ENCODE measurements at places on chromosomes 7 and 10. TPM values are rescaled to one million over a fixed set of nuclear protein-coding genes. Genes with fewer than 3 reads are reported as not detected.

DNA sequence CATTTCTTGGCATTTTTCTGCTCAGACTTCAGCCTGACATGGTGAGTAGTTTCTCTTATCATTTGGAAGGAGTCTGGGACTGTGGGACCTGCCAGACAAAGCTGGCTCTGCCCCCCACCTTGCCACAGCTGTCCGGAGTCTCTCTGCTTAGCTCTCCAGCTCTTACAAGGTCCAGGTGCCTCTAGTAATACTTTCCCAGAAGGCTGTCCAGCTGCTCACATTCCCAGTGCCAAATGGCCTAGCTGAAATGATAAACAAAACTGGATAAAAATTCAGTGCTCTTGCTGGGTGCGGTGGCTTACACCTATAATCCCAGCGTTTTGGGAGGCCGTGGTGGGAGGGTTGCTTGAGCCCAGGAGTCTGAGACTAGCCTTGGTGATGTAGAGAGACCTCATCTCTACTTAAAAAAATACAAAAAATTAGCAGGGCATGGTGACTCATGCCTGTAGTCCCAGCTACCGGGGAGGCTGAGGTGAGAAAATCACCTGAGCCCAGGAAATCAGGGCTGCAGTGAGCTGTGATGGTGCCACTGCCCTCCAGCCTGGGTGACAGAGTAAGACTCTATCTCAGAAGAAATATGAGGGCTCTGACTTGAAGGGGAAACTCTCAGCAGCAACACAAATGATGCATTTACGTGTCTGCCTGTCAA lies 86.8 kb downstream of the C10orf90 start:
- no peaks in the 10 kb centered on the region for H3K27me3 ChIP-seq
- H3K36me3 ChIP-seq: no peaks in the 10 kb centered on the region
- no peaks in the 10 kb centered on the region for H3K4me1 ChIP-seq

NYAP1 gene
- total RNA-seq: 0.38 TPM

- H3K4me3 ChIP-seq: peak overlapping the region; percentile 65
- H3K4me1 ChIP-seq: no peaks in the 10 kb centered on the region
- H3K36me3 ChIP-seq: no peaks in the 10 kb centered on the region
- peak; percentile 92 for DNase-seq
- H3K27me3 ChIP-seq: no peaks in the 10 kb centered on the region
Observed at GRCh38 chr10:110918269-110918642, 724 bp downstream of the BBIP1 start.

- no peaks in the 10 kb centered on the region for H3K36me3 ChIP-seq
- no peaks in the 10 kb centered on the region for H3K27me3 ChIP-seq
- peaks cover 5% of the 10 kb centered on the region for H3K4me1 ChIP-seq
- no peak for DNase-seq
Observed at GRCh38 chr10:77715088-77715487, 77.5 kb upstream of the KCNMA1 start.

DNA sequence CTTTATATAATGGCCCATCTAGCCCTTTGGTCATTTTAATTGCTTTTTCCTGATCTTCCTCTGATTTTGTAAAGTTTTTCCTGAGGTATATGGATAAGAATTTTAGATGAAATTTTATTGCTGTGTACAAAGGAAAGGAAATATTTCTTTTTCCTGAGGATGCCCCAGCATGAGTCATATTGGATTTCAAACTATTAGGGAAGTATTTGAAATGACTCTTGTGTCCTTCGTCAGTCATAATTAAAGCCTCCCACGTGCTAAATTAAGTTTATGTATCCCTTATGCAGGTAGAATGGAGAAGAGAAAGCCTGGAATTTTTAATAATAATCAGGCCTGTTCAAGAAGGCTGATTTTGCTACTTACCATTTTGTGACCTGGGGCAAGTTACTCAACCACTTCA lies 82.6 kb upstream of the GLI3 start:
- no peaks in the 10 kb centered on the region for H3K27me3 ChIP-seq
- DNase-seq: no peak
- no peaks in the 10 kb centered on the region for H3K36me3 ChIP-seq
- H3K4me3 ChIP-seq: no peak overlapping the region

- no peak overlapping the region for H3K27ac ChIP-seq
- no peaks in the 10 kb centered on the region for H3K4me1 ChIP-seq
- H3K4me3 ChIP-seq: peak overlapping the region; percentile 44
- H3K27me3 ChIP-seq: no peaks in the 10 kb centered on the region
Observed at GRCh38 chr7:39414224-39415035, 151.8 kb upstream of the YAE1 start.

GRCh38 chr10:33732161-33732680 lies 397.8 kb upstream of the NRP1 start:
- no peaks in the 10 kb centered on the region for H3K27me3 ChIP-seq
- no peak overlapping the region for H3K4me3 ChIP-seq
- H3K27ac ChIP-seq: no peak overlapping the region
- H3K36me3 ChIP-seq: no peaks in the 10 kb centered on the region

- H3K4me1 ChIP-seq: peaks cover 6% of the 10 kb centered on the region
- no peak overlapping the region for H3K27ac ChIP-seq
- H3K27me3 ChIP-seq: no peaks in the 10 kb centered on the region
- no peak overlapping the region for H3K4me3 ChIP-seq
- no peaks in the 10 kb centered on the region for H3K36me3 ChIP-seq
Observed at GRCh38 chr10:133316732-133317131, 8.0 kb downstream of the ZNF511 start.

- no peak overlapping the region for H3K27ac ChIP-seq
- H3K4me1 ChIP-seq: no peaks in the 10 kb centered on the region
- H3K36me3 ChIP-seq: no peaks in the 10 kb centered on the region
- H3K27me3 ChIP-seq: no peaks in the 10 kb centered on the region
- no peak for DNase-seq
Observed at GRCh38 chr7:27532314-27532713, 130.4 kb downstream of the HIBADH start.

DNA sequence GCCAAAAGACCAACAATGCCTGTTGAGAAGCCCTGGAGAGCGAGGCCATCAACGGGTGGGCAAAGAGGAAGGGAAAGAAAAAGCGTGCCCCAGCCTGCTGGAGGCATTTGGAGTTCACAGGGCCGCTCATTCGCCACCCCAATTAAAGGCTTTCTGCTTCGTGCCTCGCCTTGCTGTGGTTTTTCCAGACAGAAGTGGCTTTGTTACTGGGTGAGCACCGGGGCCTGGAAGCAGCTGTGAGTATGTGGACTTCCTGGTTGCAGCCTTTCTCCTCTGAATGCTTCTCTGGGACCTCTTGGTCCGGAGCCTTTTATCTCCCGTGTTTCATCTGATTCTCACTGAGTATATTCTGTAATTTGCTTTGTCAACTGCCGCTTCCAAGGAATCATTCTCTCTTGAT lies 118.1 kb upstream of the EGR2 start:
- no peaks in the 10 kb centered on the region for H3K4me1 ChIP-seq
- no peak overlapping the region for H3K4me3 ChIP-seq
- no peak for DNase-seq
- H3K27ac ChIP-seq: no peak overlapping the region

DNA sequence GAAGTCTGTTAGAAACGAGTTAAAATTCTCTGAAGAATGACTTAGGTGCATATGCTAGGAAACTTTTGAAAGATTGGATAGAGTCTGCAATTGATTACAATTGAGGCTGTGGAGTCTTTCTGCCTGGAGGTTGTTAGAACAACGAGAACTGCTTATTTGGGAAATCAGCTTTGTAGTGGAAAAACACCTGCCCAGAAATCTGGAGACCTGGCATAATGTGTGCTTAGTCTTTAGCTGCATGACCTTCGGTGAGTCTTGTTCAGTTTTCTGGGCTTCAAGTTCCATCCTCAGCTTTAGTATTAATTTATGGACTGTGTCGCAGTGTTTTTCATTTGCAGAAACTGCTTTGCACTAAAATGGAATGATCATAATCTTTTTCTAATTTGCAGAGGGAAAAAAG lies 31.7 kb downstream of the CCNY start:
- H3K27ac ChIP-seq: no peak overlapping the region
- no peaks in the 10 kb centered on the region for H3K27me3 ChIP-seq
- DNase-seq: no peak
- no peaks in the 10 kb centered on the region for H3K4me1 ChIP-seq
- no peak overlapping the region for H3K4me3 ChIP-seq
- no peaks in the 10 kb centered on the region for H3K36me3 ChIP-seq

AHCYL2 gene
- 37.1 TPM for total RNA-seq

DNA sequence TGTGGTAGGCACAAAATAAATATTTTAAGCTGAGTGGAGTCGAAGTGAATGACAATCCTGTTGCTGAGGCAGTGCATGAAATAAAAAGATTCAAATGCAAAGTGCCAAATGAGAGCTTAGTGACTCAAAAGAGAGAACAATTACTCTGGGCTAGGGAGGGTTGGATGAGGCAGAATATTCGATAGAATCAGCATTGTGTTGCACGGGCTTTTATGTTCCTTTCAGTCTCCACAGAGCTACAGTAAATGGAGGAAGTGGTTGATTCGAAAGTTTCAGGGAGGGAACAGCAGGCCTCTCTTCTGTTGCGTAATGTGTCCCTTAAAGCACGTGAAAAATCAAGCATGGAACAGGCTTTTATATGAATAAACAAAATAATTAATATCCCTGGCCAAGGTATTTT lies 599.3 kb upstream of the CELF2 start:
- H3K4me1 ChIP-seq: no peaks in the 10 kb centered on the region
- H3K27me3 ChIP-seq: no peaks in the 10 kb centered on the region
- no peak for DNase-seq
- H3K36me3 ChIP-seq: no peaks in the 10 kb centered on the region

GRCh38 chr10:48801001-48801421 lies 116.3 kb downstream of the WDFY4 start:
- no peak overlapping the region for H3K4me3 ChIP-seq
- peaks cover 16% of the 10 kb centered on the region for H3K4me1 ChIP-seq
- no peaks in the 10 kb centered on the region for H3K36me3 ChIP-seq
- no peaks in the 10 kb centered on the region for H3K27me3 ChIP-seq

DNA sequence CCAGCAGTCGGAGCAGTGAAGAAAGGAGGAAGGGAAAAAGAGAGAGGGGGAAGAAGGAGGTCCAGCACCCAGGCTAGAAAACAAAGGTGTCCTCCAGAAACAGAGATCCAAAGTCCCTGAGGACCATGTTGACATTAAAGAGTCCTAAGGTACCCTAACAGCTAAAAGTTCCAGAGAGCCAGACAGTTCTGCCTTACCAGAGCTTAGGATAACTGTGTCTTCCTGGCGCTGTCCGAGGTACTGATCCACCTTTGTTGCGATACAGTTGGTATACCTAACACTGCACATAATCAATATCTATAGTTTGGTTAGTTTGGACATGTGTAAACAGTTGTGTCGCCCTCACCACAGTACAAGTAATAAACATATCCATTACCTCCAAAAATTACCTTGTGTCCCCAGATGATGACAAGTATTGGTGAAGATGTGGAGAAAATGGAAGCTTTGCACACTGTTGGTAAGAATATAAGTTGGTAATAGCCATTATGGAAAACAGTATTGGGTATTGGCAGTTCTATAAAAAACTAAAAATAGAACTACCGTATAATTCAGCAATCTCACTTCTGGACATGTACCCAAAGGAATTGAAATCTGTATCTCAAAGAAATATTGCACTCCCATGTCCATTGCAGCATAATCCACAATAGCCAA lies 59.8 kb downstream of the GRID1 start:
- H3K4me3 ChIP-seq: no peak overlapping the region
- DNase-seq: no peak
- H3K36me3 ChIP-seq: no peaks in the 10 kb centered on the region
- H3K27ac ChIP-seq: no peak overlapping the region

DNA sequence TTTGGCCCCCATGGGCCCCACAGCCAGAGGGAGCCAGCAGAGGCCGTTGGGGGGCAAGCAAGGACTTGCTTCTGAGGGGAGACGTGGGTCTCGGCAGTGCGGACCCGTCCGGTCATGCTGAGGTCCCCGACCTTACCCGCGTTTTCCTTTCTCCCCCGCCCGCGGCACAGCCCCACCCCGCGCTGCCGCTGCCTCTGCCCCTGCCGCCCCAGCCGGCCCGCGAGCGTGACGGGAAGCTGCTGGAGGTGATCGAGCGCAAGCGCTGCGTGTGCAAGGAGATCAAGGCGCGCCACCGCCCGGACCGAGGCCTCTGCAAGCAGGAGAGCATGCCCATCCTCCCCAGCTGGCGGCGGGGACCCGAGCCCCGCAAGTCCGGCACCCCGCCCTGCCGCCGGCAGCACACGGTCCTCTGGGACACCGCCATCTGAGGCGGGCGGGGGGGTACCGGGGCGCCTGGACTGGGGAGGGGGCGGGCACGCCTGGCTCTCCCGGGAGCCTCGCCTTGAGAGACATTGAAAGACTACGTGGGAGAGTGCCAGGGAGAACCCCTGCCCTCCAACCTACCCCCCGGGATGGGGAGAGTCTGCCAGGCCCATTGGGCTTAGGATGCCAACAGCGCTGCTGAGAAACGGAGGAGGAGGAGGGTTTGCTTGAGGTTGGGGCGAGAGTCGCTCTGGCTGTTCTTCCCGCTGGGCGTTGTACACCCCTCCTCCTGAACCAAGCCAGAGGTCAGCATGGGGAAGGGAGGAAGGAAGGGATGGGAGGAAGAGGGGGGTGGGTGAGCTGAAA lies 9.9 kb downstream of the NYAP1 start:
- peak; percentile 46 for DNase-seq
- no peaks in the 10 kb centered on the region for H3K27me3 ChIP-seq
- no peaks in the 10 kb centered on the region for H3K4me1 ChIP-seq
- peak overlapping the region; percentile 41 for H3K4me3 ChIP-seq
- no peaks in the 10 kb centered on the region for H3K36me3 ChIP-seq
- peak overlapping the region; percentile 26 for H3K27ac ChIP-seq

- no peaks in the 10 kb centered on the region for H3K36me3 ChIP-seq
- H3K27me3 ChIP-seq: no peaks in the 10 kb centered on the region
- no peak overlapping the region for H3K4me3 ChIP-seq
- H3K4me1 ChIP-seq: no peaks in the 10 kb centered on the region
Observed at GRCh38 chr10:8133146-8133545, 78.7 kb downstream of the GATA3 start.

GRCh38 chr10:129951970-129952265 lies 12.2 kb downstream of the EBF3 start:
- no peaks in the 10 kb centered on the region for H3K4me1 ChIP-seq
- H3K27ac ChIP-seq: no peak overlapping the region
- DNase-seq: no peak
- H3K36me3 ChIP-seq: no peaks in the 10 kb centered on the region

DNA sequence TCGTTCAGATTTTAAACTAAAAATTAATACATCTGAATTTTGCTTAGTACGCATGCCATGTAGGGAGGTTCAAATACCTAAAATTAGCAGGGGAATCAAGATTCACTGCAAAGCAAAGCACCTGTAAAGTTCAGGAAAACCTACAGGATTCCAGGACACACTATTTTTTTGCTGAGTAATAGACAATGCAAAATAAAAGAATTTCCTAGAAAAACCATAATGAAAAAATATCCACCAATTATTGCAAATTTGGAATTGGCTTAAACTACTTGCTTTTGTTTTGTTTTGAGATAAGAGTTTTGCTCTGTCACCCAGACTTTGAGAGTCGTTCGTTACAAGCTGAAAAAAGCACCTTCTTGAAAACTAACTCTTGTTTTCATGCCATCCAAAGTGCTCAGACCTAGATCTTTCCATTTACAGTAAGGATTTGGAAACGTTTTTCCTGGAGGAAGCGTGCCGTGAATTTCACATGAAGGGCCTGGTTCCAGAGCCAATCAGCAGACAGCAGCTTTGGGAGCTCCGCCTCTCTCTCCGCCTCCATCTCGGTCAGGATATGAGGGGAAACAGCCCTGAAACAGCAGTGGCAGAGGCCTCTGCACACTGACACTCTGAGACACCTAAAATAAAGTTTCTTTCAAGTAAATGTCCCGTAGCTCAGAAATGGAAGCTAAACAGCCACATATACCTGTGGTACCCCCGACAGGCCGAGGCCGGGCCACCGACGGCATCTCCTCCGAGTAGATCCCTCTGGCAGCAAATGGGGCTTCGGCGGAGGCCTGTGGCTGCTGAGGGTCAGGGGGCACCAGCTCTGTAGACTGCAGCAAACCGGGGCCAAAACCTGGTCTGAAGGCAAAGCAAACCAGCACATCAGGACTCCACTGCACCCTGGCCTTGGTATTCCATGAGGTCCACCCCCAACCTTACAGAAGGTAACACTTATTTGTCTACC lies 45.9 kb upstream of the ATP6V0A4 start:
- H3K4me1 ChIP-seq: no peaks in the 10 kb centered on the region
- H3K27ac ChIP-seq: no peak overlapping the region
- H3K36me3 ChIP-seq: no peaks in the 10 kb centered on the region
- no peaks in the 10 kb centered on the region for H3K27me3 ChIP-seq
- no peak for DNase-seq
